ENCODE measurements at places on chromosomes 2 and 18.

GRCh38 chr2:28300485-28301341, 91.9 kb upstream of the FOSL2 start:
- peak; percentile 83 for DNase-seq

GRCh38 chr2:24438106-24438505, 52.9 kb upstream of the NCOA1 start:
- DNase-seq, result peak; percentile 56

DNA sequence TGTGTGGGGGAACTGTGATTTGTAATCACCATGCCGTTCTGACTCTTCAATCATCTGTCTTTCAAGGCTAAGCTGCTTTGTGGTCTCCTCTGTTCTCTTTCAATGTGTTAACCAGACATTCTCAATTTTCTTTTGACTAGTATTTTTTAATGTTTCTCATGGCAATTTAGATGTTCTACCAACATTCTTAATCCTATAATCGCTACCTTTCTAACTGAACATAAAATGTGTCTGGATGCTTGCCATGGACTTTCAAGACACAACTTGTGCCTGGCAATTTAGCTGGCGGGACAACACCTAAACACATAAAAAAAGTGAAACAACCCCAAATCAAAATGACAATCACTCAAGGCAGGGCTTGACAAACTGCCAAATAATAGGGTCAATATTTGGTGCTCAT, 135.0 kb upstream of the ACKR3 start:
- DNase-seq, result no peak

DNA sequence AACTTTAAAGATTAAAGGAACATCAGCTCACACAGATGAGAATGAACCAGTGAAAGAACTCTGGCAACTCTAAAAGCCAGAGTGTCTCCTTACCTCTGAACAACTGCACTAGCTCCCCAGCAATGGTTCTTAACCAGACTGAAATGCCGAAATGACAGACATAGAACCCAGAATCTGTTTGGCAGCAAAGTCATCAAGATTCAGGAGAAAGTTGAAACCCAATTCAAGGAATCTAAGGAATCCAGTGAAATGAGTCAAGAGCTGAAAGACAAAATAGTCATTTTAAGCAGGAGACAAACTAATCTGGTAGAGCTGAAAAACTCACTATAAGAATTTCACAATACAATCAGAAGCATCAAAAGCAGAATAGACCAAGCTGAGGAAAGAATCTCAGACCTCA, 72.0 kb downstream of the STRADB start:
- DNase-seq, result peak; percentile 41

GRCh38 chr18:228586-228985, 39.3 kb downstream of the THOC1 start:
- peak; percentile 55 for DNase-seq

DNA sequence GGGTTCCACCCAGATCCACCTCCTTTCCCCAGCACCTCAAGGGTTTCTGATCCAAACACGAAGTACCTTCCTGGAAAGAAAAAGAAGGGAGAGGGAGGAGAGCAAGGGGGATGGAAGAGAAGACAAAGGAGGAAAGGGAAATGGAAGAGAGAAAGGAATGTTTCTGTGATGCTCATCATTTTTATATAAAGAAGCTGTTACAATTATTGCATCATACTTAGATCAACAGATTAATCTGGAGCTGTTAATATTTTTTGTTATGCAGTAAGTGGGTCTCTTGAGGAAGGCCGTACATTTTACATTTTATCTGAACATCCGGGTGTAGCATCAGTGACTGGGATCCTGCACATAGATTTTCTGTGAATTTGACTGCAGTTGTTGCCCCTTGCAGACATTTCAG, 60.6 kb upstream of the NEDD4L start:
- DNase-seq, result no peak

DNA sequence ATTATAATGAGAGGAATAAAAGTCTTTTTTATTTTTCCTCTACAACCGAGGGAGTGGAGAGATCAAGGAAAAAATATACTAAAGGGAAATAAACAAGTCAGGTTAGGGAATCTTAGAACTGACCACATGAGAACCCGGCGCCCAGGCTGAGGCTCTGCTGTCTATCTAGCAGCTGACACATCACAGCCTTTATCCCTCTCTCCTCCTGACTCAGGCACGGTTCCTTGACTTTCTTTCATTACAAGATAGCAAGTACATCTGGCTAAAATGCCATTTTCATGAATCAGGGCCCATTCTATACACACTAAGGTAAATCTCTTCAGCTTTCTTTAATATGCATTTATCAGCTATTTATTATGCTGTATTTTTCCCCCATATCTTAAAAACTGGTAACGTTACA, 296.0 kb downstream of the TMX3 start:
- peak; percentile 79 for DNase-seq

GRCh38 chr2:38127277-38127676, 51.3 kb upstream of the CYP1B1 start:
- DNase-seq, result no peak

GRCh38 chr2:61275575-61276184, 113.7 kb downstream of the C2orf74 start:
- no peak for DNase-seq

DNA sequence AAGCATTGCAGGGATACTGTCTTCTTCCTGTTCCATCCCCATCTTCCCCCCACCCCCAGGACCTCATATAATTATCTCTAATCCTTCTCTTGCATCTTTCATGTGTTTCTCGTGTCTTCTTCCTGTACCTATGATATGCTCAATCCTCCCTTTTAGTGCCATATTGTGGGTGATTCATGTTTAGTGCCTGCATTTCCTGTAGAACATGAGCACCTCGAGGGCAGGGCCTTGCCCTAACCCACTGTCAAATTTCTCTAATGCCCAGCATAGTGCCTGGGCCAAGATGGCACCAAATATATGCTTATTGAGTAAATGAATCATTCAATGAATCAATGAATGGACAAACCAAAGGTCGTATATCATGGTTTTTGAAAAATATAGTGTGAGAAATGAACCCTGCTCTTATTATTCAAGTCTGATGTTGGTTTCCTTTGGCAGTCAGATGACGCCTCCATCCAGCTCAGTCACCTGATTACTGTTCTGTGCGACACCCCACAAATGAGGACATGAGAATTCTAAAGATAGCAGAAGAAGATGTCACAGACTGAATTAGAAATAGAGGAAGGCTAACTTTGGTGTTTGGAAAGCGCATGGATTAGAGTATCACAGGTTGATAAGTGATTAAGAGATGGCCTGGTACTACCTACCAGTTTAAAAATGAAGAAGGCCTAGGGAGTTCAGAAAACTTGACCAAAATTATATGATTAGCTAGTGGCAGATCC, 278.4 kb downstream of the PRKCE start:
- DNase-seq, result no peak

- DNase-seq, result peak; percentile 56
Observed at GRCh38 chr2:181891966-181892798, 652 bp downstream of the ITPRID2 start.

DNA sequence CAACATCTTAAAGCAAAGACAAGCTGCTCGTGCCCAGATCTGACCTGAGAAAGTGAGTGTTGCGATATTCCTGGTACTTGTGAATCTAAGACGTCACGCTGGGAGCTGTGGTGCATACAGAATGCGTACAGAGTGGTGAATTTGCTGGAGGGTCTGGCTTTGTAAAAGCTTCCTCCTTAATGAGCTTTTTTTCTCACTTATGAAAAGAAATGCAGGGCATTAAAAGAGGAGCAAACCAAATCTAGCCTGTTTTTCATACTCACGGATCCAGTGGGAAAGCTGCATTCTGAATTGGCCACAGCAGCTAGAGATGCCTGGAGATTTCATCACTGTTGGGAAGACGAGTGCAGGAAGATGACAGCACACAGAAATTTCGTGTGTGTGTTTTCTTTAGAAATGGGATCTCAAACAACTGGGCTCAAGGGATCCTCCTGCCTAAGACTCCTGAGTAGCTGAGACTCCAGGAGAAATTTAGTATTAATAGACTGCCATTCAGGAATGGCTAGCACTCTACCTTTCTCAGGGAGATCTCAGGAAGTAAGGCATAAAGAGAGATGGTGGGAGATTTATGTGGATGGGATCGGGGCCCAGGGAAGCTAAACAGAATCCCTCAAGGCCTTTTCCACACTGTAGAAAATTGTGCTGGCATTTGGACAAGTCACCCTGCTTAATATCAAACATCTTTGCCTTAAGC, 181.3 kb downstream of the ALPK2 start:
- DNase-seq, result peak; percentile 28

GRCh38 chr2:236343400-236344161, 79.4 kb upstream of the ASB18 start:
- peak; percentile 73 for DNase-seq

DNA sequence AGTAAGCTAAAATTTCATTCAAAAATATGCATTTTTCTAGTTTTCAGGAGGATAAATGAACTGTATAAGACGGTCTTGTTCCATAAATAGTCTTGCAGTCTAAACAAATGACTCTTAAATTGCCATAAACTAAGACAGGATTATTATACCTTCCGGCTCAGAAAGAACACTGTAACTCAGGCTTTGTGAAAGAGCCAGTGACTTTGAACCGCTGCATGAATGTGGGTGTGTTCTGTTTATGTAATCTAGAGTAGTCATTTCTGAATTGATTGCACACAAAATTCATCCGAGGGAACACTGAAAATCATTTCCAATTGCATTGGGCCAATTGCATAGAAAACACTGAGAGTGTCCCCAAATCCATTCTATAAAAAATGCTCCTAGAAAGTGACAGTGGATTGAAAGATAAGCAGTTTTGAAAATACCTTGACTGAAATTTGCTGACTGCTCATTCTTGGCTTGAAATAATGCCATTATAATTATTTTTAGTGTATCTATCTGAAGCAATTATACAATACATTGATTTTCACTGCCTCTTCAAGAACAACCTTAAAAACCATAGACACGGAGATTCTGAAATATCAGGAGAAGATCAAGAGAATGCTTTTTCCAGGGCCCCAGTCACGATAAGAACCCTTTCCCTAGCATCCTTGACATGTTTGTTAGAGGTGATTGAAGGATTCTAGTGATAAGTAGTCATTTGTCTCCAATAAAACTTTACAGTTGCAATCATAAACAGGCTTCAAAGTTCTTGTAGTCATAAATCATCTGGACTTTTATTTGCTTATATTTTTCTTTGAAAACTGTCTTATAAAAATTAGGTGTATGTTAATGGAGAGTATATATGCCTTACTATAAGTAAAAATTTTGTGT, 55.4 kb downstream of the CNTNAP5 start:
- DNase-seq, result no peak

- DNase-seq, result no peak
Observed at GRCh38 chr18:25038261-25038660, 313.7 kb downstream of the ZNF521 start.

GRCh38 chr18:48942554-48943261, 8.1 kb downstream of the SMAD7 start:
- DNase-seq, result peak; percentile 98

GRCh38 chr2:172361360-172361759, 66.0 kb upstream of the ITGA6 start:
- DNase-seq, result no peak

DNA sequence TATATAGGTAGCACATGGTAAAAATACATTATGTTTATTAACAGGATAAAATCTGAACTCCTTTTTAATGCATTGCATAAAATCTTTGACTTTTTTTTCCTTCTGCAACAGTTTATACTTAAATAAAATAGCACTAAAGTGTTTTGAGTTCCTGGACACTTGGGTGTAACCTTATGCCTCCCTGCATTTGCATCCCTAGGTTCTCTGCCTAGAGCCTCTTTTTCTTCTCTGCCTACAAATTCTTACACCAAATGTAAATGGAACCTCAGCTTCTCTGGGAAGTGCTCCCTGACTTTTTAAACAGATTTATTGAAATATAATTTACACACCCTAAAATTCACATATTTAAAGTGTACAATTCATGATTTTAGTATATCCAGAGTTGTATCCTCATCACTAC, 1017.6 kb downstream of the CNTNAP5 start:
- no peak for DNase-seq

- no peak for DNase-seq
Observed at GRCh38 chr2:176412136-176412535, 142.9 kb downstream of the MTX2 start.

- no peak for DNase-seq
Observed at GRCh38 chr2:3283206-3283605, 94.4 kb downstream of the EIPR1 start.

DNA sequence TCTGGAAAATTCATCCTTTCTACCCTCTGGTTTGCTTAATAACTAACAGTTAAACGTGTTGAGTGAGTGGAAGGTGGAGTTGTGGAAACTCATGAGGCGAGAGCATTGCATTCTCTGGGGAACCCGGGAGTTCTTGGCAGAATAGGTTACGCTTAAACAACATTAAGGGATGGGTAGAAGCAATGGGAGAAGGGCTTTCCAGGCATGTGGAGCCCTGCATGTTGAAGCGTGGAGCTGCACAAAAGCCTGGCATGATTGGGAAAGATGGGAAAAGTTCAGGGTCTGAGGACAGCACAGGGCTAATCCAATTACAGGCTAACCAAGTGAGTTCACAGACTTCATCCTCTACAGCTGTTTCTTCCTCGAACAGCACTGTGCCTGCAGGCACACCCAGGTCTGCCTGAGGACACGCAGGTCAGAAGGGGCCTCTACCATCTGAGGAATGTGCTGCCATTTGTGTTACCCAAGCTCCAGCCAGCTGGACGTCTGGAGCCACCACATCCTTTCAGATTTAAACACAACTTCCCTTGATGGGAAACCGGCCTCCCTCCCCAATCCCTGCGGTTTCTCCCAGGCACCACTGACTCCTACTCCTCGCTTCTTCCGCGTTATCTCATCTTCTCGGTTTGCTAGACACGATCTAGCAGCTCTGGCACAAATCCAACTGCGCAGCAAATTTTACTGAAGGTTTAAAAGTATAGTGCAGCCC, 164.2 kb downstream of the ANTXR1 start:
- peak; percentile 83 for DNase-seq

GRCh38 chr2:238459081-238459629, 32.4 kb downstream of the ASB1 start:
- DNase-seq, result peak; percentile 43

GRCh38 chr18:354003-354402, 86.2 kb upstream of the THOC1 start:
- no peak for DNase-seq

DNA sequence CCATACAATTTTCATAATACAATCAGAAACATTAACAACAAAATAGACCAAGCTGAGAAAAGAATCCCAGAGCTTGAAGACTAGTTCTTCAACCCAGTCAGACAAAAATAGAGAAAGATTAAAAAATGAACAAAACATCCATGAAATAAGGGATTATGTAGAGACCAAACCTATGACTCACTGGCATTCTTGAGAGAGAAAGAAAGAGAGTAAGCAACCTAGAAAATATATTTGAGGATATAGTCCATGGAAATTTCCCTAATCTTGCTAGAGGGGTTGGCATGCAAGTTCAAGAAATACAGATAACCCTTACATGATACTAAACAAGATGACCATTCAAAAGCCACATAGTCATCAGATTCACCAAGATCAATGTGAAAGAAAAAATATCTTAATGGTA, 281.7 kb downstream of the CCDC85A start:
- no peak for DNase-seq

All from fibroblast of skin of abdomen (primary cell).